Right atrium auricular region (tissue), 2 donors: ENCODE measurements at places on chromosomes 12 and 14. TPM values are rescaled to one million over a fixed set of nuclear protein-coding genes. Genes with fewer than 3 reads are reported as not detected.

Gene SIX6
- total RNA-seq, result not detected

Gene GLRX5
- total RNA-seq, result 58.9 TPM

DNA sequence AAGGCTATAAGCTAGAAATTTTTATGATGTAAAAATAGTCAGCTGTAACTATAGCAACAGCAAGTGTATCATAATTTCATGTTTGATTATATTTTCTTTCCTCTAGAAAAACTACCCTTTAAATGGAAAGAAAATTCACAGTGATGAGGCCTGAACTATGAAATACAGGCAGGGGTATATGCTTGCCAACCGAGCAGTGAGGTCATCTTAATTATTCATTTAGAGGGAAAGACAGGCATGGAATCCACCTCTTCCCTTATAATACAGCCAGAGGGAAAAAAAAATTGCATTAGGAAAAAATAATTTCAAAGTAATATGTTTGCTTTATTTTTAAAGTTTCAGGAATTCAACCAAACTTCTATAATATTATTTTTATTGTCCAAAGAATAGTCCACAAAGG is 139.8 kb downstream of the EPS8 start:
- no peaks in the 10 kb centered on the region for H3K4me1 ChIP-seq
- no peak overlapping the region for H3K4me3 ChIP-seq
- H3K27ac ChIP-seq, result no peak overlapping the region

- H3K27ac ChIP-seq, result no peak overlapping the region
- no peaks in the 10 kb centered on the region for H3K36me3 ChIP-seq
- DNase-seq, result no peak
- no peaks in the 10 kb centered on the region for H3K4me1 ChIP-seq
- H3K27me3 ChIP-seq, result no peaks in the 10 kb centered on the region
- H3K4me3 ChIP-seq, result no peak overlapping the region
These were observed 122.9 kb downstream of the PAX9 start for GRCh38 chr14:36784541-36784940.
